Putamen (tissue), 1 donor: ENCODE measurements at places on chromosomes 16 and 17.

- no peak for DNase-seq
Observed at GRCh38 chr17:59093702-59094231, 12.9 kb downstream of the TRIM37 start.

- DNase-seq = no peak
Observed at GRCh38 chr17:78879635-78880186, 23.3 kb downstream of the CEP295NL start.

DNA sequence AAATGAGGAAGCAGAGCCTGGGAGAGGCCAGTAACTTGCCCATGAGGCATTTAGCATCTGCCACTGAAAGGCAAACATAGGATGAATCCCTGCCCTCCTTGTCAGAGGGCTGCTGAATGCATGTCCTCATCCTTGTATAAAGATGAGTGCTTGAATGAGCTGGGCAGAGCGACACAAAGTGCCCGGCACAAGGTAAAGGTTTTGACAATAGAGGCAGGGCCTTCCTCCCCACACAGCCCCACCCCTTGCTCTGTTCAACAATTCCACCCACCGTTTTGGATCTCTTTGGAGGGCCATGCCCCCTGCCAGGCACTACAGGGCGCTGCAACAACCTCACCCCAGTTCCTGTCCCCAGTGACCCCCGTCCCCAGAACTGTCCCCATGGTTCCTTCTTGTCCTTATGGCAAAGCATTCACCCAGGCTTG is 1.4 kb upstream of the KRT19 start:
- no peak for DNase-seq

GRCh38 chr17:47952171-47953021 is 5.3 kb downstream of the PRR15L start:
- no peak for DNase-seq

DNA sequence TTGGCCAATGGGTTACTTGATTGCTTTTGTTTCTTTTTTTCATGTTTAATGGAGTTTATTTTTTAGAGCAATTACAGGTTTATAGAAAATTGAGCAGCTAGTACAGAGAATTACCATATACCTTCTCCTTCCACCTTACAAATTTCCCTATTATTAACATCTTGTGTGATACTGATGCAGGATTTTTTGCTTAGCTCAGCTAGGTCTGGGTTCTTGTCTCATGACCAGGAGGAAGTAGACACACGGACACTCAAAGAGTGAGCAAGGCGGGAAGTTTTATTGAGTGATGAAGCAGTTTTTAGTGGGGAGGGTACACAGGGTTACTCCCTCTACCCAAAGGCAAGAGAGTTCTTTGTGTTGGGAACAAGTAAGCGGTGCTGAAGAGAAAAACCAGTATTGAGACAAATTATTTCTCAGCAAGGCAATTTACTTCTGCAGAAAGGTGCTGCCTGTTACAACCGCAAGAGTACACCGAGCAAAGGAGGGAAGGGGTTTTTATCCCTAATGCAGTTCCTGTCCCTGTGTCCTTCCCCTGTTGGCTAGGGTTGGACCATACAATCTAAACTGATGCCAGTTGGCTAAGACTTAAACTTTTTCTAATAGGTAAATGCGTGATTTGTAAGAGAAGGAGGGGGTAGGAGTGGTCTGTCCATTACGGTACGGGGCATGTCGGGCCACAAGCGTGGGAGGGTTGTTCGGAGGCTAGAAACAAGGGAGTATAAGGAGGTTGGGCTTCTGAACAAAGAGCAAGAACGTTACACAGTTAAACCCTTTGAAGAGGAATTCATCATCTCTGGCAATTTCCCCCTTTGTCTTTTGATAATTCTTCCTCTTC is 26.9 kb downstream of the SEC14L1 start:
- no peak for DNase-seq

DNA sequence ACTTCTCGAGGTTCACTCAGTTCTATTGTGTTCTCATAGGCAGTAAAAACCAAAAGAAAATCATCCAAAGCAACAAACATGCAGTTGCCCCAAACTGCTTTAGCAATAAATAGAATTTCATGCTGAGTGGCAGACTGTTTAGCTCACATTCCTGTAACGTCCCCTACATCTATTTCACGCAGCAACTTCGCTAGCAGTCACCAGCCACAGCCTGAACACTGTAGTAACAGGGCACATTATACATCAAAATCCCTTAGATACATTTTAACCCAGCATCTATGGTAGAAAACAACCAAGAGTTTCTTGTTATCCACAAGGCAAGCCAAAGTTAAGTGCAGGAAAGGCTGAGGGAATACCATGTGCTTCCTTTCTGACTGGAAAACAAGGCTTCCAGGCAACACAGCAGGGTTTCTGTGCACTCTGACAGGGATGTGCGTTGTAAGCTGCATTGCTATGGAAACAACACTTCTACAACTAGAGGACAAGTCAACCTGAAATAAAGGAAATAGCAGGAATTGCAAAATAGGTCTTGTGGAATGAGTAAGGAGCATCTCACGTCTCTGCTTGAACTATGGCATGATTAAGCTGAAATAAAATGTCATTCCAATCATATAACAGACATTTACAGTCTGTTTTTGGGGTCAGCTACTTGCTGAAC is 55.4 kb downstream of the CFDP1 start:
- peak; percentile 60 for DNase-seq

- DNase-seq = no peak
Observed at GRCh38 chr16:49278944-49279725, 2.5 kb downstream of the CBLN1 start.

DNA sequence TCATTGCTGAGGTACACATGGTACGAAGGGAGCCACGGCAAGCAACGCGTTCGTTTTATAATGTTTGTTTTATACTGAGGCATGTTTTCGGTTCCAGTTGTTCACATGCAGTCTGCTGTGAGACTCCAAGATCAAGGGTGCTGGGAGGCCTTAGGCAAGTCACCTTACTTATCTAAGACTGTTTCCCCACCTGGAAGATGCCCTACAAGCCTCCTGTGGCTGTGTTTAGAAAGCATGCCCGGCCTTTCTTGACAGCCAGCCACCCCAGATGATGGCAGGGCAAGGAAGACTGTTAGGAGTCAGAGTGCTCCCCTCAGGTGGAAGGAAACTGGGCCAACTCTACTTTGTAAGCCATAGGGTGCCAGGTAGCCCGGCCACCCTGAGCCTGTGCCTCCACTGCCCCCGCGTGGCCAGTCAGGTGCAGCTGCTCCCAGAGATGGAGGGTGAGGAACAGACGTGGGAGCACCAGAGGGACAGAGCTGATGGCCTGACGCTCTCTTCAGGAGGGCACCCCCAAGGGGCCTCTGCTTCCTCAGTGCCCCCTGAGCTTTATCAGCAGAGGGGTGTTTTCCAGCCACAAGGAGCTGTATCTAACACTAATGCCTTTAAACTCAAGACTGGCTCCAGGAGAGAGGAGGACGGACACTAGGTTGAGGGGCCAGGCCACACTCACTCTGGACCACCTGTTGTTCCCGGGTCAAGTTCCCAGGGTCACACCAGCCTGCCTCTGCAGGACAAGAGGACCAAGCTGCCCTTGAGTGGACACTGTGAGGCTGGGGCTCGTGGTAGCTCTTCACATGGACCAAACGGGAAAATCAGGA is 5.4 kb downstream of the NAT9 start:
- no peak for DNase-seq

GRCh38 chr16:54000361-54000760 is 286.2 kb downstream of the IRX3 start:
- no peak for DNase-seq

- peak; percentile 53 for DNase-seq
Observed at GRCh38 chr16:24036614-24037013, 200.8 kb downstream of the PRKCB start.

DNA sequence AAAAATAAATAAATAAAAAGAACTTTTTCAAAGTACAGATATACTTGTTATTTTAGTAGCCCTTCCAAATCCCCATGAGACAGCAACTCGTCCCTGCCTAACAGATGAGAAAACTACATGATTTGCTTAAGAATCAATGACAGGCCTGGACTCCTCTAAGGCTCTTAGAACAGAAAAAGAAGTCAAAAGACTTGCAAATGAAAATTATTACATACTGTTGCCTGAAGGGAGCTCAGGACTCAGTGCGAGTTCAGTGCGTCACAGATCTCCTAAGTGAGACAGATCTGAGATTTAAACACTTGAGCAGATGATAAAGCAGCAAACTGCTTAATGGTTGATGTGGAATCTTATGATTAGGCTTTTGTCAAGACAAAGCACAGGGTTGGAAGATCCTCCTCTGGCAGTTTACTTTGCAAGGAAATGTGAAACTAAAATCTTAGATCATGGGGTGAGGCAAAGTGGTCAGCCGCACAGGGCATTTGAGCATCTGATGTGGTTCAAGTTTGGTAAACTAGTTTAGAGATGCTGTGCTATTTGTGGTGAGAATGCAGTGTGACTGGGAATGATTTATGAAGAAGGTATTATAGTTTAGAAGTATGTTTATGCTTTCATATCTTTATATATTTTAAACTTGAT is 138.1 kb downstream of the TRIM37 start:
- no peak for DNase-seq

- no peak for DNase-seq
Observed at GRCh38 chr17:55530064-55530463, 18.8 kb upstream of the SMIM36 start.

GRCh38 chr17:75194879-75195278 is 10.6 kb upstream of the NUP85 start:
- no peak for DNase-seq

DNA sequence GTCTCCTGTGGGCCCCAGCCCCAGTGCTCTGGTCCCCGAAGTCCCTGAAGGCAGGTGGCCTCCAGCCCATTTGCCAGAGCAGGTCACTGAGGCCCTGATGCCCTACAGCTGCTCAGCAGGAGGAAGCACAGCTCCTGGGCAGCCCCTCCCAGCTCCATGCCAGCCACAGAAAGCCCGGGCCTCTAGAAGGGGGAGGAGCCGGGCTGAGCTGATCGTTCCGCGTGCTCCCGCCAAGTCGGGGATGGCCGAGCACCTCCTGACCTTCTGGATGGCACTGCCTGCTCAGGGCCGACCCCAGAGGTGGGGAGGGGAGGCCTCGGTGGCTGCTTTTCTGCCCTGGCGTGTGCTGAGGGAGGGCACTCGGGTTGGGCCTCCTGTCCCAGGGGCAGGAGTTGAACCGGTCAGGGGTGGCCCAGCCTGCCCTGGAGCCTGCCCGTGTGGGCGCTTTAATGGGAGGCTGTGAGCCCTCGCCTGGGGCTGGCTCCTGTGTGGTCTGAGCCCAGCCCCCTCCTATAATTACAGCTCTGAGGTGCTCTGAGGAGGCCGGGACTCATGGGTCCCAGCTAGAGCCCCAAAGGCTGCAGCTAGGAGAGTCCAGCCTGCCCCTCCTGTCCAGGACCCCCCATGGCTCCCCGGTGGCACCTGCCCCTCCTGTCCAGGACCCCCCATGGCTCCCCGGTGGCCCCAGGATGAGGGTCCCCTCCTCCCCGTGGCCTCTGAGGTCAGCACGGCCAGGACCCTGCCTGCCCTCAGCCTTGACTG is 29.7 kb downstream of the ZFPM1 start:
- DNase-seq = no peak

GRCh38 chr17:82017612-82018151 is 5.0 kb downstream of the CENPX start:
- no peak for DNase-seq

GRCh38 chr16:19330841-19331397 is 45.4 kb downstream of the CLEC19A start:
- peak; percentile 45 for DNase-seq

DNA sequence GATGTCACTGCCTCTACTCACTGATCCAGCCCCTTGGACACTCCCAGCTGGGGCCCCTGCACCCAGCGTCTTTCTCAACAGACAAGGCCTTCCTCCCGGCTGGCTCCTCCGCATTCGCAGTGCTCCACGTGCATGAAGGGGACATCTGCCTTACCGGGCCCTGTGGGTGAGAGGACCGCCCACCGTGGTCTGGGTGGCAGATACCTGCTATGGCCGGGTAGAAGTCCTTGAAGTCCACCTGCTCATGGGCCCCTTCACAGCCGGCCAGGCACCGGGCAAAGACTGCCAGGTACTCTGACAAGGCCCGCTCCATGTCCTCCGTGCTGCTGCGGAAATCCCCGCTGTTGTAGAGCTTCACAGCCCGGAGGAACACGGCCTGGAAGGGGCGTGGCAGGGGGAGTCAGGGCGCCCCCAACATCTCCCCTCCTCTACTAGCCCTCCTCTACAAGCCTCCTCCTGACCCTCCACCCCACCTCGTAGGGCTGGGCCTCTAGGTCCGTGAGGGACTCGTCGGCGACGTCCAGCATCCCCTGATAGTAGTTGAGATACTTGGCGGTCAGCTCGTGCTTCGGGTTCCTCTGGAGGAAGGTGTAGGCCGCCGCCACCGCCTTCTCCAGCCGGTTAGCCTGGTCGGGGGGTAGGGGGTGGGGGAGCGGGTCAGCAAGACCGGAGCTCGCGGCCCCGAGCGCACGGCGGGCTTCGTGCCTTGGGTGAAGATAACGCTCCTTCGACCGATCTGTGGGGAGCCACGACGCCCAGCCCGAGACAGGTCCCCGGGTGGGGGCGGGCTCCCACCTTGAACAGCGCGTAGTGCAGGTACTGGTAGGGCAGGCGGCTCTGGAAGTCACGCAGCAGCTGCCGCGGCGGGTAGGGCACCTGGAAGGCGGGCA is 845 bp downstream of the P3H4 start:
- no peak for DNase-seq

DNA sequence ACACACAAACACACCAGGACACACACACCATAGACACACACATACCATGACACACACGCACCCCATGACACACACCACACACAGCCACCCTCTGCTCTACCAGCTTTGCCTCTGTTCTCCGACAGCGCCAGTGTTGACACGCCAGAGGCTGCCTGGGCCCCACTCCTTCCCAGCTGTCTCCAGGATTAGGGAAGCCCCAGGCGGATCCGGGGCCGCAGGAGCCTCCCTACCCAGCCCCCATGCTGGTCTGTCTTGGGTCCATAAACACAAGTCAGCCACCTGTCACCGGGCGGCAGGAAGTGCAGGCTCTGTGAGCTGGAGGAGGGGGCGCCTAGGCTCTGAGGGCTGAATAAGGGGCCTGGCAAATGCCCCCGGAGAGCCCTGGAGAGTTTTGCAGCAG is 10.5 kb downstream of the TBC1D16 start:
- no peak for DNase-seq

GRCh38 chr17:38598536-38598935 is 7.2 kb downstream of the SRCIN1 start:
- DNase-seq = no peak

DNA sequence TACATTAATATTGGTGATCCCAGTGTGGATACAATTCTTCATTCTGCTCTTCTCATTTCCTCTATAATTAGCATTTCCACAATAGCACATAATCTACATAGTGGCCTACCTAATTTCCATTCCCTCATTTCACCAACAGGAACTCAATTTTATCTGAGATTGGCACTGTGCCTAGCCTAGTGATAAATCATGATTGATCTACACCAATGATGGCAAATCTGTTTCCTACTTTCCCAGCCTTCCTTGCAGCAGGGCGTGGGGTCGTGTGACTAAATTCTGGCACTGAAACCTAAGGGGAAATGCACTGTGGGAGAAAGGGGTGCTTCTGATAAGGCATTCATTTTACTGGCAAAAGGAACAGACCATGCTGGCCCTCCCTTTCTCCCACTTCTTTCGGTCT is 66.6 kb upstream of the TOM1L1 start:
- DNase-seq = no peak

DNA sequence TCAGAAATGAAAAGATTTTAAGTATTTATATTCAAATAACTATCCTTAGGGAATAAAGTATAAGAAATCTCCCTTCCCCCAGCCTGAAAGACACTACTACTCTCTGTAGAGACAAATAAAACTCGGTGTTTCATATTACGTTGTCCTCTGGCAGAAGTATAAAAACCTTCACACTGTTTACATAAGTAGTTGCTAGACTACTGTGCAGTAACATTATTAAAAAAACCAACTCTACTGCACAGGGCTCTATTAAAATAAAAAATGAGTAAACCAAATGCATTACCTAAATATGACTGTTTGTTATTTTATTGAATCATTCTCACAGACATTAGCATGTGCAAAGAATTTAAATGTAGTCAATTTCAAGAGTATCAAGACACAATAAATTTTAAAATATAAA is 67.4 kb downstream of the MED13 start:
- DNase-seq = no peak
